ENCODE measurements at places on chromosomes 4 and X.

DNA sequence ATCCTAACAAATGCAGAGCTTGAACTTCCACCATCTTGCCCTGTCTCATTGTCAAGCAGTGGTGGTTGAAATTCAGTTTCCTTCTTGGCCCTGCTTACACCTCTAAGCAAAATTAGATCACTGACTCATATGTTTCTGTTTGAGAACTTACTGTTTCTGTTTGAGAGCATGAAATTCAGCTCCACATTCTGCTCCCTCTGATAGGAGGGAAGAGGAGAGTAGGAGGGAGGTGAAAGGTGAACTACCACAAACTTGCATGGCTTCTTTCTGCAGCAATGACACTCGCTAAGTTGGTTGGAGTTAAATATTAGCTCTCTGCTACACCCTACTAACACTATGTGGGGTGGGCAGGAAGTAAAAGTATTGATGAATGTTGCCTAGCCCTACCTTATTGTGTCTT is 117.8 kb upstream of the EDA2R start:
- DNase-seq, result no peak

DNA sequence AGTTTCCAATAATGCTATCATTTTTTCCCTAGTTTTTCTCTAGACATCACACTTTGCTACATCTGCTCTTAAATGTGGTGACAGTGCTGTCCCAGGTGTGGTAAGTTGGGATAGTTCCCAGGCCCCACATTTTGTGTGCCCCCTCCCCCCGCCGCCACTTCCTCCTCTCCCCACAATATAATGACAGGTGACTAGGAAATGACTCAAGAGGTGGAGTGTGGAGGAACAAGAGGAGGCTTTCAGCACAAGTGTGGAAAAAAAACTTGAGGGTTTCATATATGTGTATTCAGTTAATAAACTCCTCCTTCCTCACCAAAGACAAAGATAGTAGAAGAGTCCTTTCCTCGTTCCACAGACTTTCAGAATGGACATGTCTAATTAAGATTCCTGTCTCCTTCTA is 18.3 kb upstream of the IL21 start:
- no peak for DNase-seq

GRCh38 chr4:177505171-177505615 is 63.0 kb upstream of the AGA start:
- DNase-seq, result no peak

GRCh38 chr4:159205466-159205865 is 102.6 kb downstream of the RAPGEF2 start:
- DNase-seq, result no peak

DNA sequence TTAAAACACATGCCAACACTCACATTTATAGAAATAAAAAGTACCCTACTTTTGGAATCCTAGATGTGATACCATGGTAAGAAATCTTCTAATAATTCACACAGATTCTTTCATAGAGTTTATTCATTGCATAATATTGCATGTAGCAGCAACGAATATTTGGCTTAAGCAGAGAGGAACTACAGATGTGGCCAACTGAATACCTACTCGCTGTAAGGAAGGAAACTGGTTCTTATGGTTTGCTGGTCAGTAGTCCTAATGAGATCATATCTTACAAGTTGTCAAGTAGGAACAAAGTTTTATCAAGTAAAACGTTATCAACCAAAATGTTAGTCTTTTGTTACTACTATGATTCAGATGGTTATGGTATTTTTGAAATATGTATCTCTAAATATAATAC is 996.1 kb downstream of the PDHA2 start:
- no peak for DNase-seq

DNA sequence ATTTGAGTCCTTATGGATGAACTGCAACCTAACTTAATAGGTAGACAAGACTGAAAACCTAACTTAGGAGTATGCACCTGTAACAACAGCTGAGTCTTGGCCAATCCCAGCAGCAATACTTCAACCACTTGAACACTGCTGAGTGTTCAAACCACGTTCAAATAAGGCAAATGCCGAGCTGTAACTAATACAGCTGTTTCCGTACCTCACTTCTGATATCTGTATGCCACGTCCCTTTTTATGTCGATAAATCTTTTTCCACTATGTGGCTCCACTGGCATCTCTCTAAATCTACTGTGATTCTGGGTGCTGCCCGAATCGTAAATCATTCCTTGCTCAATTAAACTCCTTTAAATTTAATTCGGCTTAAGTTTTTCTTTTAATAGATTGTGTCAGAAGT is 459.7 kb downstream of the INPP4B start:
- no peak for DNase-seq

GRCh38 chr4:127634181-127634580 is 1.4 kb downstream of the INTU start:
- no peak for DNase-seq

- DNase-seq, result no peak
Observed at GRCh38 chr4:40227284-40227683, 30.5 kb downstream of the RHOH start.

- no peak for DNase-seq
Observed at GRCh38 chr4:145531223-145531622, 49.6 kb downstream of the SMAD1 start.

GRCh38 chr4:150055467-150055866 is 22.8 kb upstream of the DCLK2 start:
- no peak for DNase-seq

DNA sequence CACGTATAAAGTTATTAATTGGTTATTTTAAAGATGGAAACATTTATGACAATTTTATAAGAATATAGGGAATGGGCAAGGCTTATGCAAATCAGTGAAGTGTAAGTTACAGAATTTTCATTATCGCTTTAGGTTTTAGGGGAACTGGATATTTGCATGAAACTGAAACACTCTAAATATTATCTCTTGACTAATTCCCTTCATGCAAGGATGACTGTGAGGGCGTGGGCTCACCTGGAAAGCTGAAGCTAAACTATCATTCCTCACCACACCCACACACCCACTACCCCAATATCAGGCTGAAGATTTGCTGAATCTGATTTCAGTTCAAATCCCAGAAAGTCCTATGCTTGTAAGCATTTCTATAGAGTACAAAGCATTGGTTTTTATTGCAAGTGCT is 81.7 kb upstream of the ARHGAP24 start:
- no peak for DNase-seq

- DNase-seq, result no peak
Observed at GRCh38 chrX:71241301-71241700, 12.6 kb downstream of the ZMYM3 start.

- DNase-seq, result no peak
Observed at GRCh38 chr4:132334081-132334480, 815.0 kb upstream of the PCDH10 start.

DNA sequence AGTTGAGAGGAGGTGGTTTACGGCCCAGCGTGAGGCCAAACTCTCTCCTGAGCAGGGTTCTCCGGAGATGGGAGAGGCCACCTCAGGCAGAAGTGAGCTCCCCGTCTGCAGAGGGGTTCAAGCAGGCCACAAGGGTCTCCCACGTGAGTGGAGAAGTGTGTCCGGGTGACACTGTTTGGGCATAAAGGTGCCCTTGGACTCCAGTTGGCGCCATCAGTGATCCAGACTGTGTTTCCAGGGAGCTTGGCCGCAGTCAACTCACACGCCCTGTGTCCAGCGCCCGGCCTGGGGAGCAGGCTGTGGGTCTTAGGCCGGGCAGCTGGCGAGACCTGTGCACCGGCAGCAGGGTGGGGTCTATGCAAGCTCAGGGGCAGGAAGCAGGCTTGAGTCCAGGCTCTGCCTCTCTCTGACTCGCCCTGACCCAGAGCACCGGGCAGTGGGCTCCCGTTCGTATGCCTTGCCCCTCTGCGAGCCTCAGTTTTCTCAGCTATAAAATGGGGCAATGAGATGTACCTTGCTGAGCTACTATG is 24.6 kb upstream of the HTRA3 start:
- no peak for DNase-seq

- no peak for DNase-seq
Observed at GRCh38 chr4:54495091-54495490, 162.7 kb upstream of the KIT start.

GRCh38 chr4:122156819-122157218 is 4.7 kb downstream of the BLTP1 start:
- no peak for DNase-seq

- DNase-seq, result no peak
Observed at GRCh38 chr4:20456407-20456806, 204.7 kb downstream of the SLIT2 start.

GRCh38 chr4:26692014-26692726 is 108.3 kb downstream of the TBC1D19 start:
- DNase-seq, result no peak

DNA sequence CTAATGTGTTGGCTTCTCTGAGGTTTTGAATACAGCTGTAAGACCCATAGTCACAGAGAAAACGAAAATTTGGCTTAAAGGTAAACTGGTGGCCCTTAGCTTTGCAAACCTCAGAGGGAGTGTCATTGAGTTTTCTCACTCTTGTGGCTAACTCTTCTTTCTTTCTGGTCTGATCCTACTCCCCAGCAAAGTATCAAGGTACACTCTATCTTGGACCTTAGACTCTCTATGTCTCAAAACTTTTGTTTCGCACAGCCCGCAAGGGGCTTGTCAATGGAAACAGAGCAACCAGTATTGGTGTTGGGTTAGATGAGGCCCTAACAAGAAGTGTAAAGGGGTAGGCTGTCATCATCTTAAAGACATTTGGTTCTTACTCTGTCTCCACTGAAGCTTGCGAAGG is 19.8 kb downstream of the APOO start:
- no peak for DNase-seq

DNA sequence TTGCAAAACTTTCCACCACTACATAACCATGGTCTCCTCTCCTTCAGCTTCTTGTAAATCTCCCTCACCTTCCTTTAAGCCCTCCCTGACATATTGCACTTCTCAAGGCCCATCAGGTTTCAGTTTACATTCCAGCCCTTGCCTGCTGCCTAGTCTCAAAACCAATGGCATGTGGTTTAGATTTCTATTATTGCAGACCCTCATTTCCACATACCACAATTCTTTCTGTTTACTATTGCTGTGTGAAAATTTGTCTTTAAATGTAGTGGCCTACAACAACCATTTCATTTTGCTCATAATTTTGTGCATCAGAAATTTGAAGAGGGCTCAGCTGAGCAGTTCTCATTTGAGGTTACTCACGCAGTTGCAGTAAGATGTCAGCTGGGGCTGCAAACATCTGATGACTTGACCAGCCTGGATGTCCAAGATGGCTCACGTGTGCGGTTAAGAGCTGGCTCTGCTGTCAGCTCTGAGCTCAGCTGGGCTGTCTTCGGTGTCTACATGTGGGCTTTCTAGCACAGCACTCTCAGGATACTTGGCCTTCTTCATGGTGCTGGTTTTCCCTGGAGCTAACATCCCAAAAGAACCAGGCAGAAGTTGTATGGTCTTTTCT is 29.9 kb upstream of the SOD3 start:
- no peak for DNase-seq

GRCh38 chrX:45781901-45782553 is 581.4 kb upstream of the DIPK2B start:
- peak; percentile 4 for DNase-seq

DNA sequence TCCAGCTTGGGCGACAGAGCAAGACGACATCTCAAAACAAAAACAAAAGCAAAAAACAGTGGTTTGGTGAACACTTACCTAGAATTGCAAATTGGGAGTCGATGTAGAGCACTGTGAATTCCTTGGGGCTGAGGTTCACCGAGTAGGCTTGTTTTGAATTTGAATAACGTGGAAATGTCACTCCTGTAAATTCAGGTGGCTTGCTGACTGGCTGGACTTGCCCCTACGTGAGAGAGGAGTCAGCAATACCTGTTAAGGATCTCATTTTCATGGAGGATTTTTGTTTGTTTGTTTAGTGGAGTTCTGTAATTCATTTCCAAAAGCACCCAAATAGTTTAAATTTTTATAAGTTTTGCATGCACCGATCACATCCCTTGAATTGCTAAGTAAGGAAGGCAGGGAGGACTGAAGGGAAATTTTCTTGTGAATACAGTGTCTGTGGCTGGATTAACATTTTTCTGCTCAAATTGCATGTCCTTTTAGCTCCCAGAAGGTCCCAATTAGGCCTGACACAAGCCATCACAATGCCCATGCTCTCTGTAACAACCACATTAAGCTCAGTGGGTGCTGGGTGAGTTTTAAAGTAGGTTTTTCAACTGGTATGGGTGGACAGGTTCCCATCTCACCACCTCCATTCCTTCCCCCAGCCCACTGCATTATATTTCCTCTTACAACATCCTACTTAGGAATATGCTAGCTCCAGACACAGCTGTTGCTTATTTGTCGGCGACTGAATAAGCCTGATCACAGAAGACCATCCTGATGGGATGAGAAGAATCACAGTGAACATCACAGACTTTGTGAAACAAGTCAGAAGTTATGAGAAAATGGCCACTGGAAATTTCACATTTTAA is 58.5 kb upstream of the TTC29 start:
- no peak for DNase-seq

DNA sequence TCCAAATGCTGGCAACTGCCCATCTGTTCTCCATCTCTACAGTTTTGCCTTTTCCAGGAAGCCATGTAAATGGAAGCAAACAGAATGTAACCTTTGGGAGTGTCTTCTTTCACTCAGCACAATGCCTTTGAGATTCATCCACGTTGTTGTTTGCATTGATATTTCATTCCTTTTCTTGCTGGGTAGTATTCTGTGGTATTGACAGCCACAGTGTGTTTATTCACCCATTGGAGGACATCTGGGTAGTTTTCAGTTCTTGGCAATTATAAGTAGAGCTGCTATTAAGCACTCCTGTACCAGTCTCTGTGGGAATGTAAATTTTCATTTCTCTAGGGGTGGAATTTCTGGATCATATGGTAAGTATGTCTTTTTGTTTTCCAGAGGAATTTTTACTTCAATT is 194.3 kb upstream of the RPS6KA3 start:
- no peak for DNase-seq

GRCh38 chr4:185728893-185729292 is 83.1 kb downstream of the SORBS2 start:
- DNase-seq, result no peak

DNA sequence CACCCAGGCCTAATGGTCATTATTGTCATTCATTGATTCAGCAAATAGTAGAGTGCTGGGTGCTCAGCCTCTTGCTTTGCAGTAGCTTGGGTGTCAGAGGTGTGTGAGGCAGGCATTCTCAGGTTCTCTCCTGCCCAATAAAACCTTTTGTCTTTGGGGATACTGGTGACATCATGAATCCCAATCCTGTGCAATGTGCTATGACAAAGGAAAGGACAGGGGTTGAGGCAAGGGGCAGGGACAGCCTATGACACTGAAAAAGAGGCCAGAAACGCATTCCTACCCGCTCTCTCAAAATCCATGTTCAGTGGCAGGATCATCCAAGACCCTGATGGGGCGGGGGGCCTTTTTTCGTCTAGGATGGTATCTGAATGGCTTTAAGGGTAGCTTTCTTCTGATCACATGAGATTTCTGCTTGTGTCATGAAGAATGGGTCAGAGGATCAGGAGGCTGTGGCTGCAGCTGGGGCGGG is 1.5 kb upstream of the FAM193A start:
- DNase-seq, result no peak

DNA sequence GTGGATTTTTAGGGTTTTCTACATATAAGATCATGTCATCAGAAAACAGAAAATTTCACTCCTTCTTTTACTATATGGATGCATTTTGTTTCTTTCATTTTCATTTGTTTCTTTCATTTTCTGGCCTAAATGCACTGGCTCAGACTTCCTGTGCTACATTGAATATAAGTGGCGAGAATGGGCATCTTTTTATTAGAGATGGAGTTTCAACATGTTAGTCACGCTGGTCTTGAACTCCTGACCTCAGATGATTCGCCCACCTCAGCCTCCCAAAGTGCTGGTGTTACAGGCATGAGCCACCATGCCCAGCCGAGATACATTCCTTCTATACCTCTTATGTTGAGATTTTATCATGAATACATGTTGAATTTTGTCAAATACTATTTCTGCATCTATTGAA is 61.8 kb downstream of the BRWD3 start:
- DNase-seq, result no peak
